ENCODE measurements at places on chromosomes 7 and 10.
A peak's percentile ranks its signal among the peaks of the same experiment; 100 is the strongest.

DNA sequence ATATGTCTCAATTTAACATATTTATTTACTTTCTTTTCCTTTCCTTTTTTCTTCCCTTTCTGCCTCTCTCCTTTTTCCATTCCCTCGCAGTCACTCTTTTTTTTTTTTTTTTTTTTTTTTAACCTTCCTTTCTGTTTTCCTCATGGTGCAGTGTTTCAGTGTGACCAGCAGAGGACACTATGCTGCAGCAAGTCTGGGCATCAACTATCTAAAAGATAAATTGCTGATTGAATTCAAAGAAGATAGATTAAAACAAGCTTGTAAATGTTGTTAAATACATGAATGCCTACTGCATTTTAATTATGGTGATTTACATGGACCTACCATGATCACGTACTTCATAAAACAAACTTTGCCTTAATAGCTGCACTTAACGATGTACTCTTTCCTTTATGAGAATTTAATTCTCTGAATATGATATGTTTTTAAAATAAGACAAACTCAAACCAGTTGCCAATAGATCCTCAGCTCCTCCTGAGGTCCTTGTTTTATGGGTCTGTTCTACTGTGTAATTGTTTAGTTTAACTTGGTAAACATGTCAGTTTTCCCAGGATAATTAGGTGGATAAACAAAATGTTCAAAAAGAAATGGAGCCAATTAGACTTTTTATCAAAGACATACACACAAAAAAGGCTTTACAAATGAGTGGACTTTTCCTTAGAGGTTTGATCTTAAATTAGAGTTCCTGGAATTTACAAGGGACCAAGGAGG, 101.0 kb upstream of the AGR3 start:
- peak; percentile 44 for DNase-seq

- DNase-seq = no peak
Observed at GRCh38 chr7:110358028-110358427, 732.9 kb upstream of the LRRN3 start.

DNA sequence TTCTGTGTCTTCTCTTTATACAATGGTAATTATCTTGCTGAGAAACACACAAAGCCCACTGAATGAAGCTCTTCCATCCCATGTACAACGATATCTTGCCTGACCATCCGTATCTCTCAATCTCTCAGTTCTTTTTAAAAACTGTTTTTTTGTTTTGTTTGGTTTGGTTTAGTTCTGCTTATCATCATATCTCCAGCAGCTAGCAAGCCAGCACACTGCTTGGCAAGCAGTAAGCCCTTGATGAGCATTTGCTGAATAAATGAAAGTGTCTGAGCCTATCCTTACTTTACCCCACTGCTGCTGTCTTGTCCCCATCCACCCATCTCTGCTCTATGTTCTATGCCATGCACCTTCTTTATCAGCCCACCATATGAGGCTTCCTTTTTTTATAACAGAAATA, 34.2 kb downstream of the ITGB1 start:
- no peak for DNase-seq

DNA sequence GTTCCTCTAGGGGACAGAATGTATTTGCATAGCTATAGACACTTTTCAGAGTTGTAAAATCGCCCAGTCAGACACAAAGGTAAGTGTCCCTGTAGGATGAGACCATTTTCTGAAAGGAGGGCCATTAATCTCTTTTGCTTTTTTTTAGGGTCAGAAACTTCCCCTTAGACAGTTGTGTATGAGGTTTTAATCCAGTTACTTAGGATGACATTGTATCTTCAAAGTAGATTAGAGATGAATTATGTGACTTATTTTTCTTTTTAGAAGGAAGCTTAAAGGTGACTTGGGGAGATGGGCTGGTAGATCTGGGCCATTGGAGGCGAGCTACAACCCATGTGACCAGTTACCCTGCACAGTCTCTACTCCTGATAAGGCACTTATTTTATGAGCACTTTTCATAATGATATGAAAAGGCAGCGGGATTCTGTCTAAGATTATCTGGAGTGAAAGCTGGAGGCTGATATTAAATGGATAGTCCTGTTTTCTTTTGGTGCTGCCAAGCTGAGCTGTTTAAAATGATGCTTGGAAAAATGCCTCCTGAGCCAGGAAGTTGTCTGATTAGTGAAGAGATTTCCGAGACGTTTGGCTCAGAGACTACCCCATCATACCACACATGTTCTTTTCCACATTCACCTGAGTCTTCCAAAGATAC, 264.3 kb downstream of the AUTS2 start:
- no peak for DNase-seq

All from inflammatory macrophage (primary cell).